ENCODE measurements at places on chromosomes 16 and 17.

DNA sequence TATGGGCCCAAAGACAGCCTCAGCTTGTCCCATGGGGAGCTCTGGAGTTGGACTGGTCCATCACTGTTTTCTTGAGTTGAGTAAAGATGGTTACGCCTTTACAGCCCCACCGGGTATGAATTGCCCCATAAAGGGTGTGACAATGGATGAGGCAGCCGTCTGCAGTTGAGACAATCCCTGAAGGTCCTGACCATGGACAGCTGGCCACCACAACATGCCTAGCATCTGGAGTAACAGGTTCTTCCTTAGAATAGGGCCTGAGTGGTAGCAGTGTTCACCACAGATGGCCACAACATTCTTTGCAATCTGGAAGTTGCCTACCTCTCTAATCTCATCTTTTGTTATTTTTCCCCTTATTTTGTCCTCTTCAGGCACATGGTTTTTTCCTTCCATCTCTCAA lies 51.5 kb upstream of the HS3ST2 start:
- DNase-seq = no peak

DNA sequence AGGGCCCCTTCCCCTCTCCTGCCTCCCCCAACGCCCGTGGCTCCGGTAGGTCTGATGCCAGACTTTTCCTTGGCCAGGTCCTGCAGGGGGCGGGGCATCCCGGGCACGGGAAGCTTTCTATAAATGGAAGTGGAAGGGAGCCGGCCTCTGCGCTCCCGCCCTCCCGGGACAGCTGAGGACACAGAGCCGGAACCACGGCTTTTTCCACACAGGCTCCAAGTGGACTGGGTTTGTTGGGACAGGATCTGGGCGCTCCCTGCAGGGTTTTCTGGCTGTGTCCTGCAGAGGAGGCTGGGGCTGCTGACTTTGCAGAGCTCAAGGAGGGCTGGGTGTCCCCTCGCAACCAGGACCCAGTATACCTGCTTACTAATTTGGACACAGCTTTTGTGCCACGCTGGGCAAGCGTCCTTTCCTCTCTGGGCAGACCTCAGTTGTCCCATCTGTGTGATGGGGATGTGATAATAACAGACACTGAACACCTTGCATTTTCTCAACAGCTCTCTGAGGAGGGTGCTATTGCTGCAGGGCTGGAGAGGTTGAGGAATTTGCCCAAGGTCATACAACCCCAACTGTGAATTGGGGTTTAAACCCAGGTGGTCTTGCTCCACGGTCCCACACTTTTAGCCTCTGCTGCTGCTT lies 1.8 kb downstream of the TNS4 start:
- peak; percentile 55 for DNase-seq

DNA sequence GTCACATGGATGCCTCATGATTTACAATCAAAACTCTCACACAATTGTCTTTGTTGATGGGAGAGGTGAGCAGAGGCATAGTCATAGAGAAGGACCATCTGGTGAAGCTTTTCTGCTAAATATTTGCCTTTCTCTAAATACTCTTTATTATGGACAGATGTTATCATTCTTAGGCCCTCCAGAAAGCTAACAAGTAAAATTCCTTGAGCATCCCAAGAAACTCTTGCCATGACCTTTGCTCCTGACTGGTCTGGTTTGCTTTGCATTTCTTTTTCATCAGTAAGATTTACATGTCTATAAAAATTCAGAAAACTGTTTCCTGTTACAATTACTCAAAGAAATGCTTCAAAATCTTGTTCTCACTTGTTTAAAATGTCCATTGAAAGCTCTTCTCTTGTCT lies 1336.6 kb upstream of the CDH8 start:
- DNase-seq = no peak

DNA sequence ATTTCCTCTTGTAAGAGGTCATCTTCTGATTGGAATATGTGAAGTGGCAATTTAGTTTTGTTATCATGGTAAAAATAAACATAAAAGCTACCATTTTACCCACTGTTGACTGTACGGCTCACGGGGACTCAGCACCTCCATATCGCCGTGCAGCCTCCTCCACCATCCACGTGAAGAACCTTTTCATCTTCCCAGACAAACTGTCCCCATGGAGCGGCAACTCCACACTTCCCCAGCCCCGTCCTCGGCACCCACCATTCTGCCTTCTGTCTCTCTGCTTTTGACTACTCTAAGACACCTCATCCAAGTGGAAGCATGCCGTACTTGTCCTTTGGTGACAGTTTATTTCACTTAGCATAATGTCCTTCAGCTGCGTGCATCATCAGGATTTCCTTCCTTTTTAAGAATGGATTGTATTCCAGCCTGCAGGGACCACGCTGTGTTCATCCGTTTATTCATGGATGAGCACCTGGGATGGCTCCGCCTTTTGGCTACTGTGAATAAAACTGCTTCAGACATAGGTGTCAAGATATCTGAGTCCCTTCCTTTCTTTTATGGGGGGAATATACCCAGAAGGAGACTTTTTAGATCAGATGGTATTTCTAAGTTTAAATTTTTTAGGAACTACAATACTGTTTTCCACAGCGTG lies 14.3 kb downstream of the FBXO31 start:
- no peak for DNase-seq

GRCh38 chr17:35765756-35766488 lies 5.2 kb downstream of the C17orf50 start:
- no peak for DNase-seq

DNA sequence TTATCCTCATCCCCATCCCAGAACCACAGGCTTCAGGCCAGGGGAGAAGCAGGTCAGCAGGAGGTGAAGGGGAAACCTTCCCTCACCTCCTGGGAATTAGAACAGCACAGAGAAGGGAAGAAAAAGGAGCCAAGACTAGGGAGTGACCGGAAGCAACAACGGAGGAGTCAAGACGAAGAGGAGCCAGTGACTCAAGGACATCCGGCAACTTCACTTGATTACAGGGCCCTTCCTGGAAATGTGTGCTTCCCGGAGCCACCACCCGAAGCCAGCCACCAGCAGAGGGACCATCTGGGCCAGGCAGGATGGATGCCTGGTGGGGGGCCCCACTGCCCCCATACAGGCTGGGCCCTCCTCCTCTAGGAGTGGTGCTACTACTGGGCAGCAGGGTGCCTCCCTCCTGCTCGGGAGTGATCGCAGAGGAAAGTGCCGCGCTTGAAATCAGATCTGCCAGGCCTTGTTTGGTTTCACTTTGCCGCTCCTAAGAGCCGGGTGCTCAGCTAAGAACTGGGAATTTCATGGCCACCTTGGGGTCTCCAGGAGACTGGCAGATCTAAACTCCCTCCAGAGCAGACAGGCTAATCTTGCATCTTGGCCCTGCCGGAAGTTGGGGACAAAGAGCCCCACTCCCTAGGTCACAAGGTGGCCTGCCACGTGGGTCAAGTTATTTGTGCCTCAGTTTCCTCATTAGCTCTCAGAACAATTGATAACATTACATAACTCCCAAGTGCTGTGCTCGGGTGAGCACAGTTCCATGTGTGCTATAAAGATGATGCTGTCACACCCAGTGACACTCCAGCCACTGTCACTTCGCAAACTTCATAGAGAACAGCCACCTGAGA lies 6.6 kb downstream of the CDC42EP4 start:
- peak; percentile 77 for DNase-seq

DNA sequence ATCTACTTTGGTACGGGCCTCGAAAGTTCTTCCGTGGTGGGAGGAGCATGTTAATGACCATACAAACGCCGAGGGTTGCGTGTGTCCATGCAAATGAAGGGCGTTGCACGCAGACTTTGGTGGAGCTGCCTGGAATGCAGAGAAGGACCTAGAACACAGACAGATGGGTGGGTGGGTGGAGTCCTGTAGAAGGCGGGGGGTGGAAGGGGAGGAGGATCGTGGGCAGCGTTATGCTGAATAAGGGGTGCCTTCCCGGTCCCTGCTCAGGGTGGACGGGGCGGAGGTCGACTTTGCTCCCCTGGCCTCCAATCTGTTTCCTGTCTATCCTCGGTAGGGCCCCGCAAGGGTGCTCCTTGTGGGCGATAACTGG lies 795 bp upstream of the PAQR4 start:
- no peak for DNase-seq

- no peak for DNase-seq
Measured at GRCh38 chr17:82782657-82783207, 30.9 kb downstream of the TBCD start.

- peak; percentile 17 for DNase-seq
Measured at GRCh38 chr17:81859906-81860755, at the start of gene P4HB. Gene P4HB (minus strand): TSS chr17:81860535. CDS start chr17:81860471, 64 bp downstream.

GRCh38 chr17:31453896-31454295 lies 62.4 kb downstream of the RAB11FIP4 start:
- DNase-seq = no peak

- no peak for DNase-seq
Measured at GRCh38 chr17:2560658-2561057, 32.8 kb upstream of the PAFAH1B1 start.

DNA sequence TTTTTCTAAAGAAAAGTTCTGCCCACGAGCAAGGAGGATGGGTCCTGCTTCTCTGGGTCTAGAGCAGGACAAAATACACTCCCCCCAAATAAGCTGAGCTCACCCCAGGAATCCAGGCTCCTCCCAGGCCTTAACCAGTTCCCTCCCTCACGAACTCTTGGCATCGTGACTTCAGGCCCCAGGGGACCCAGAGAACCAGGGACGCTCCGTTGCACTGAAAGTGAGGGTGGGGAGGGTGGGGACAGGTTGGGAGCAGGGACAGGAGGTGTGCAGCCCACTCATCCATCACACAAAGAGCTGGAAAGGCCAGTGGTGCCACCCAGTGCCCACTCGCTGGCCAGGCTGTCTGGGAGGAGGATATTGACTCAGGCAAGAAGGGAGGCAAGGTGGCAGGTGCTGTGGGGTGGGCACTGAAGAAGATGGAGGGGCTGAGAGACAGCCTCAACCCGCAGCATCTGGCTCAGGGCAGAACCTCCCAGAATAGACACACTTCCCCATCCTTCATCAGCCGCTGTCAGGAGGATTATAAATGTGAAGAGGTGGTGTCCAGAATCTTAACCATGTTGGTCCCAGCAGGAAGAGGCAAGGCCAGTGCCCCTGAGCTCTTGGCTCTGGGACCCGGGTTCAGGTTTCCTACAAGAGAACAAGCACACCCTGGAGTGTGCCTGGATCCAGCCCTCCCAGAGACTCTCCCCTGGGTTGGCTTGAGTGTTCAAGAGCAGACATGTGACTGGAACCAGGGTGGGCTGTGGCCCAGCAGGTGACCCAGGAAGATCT lies 67.9 kb upstream of the RPL38 start:
- no peak for DNase-seq

DNA sequence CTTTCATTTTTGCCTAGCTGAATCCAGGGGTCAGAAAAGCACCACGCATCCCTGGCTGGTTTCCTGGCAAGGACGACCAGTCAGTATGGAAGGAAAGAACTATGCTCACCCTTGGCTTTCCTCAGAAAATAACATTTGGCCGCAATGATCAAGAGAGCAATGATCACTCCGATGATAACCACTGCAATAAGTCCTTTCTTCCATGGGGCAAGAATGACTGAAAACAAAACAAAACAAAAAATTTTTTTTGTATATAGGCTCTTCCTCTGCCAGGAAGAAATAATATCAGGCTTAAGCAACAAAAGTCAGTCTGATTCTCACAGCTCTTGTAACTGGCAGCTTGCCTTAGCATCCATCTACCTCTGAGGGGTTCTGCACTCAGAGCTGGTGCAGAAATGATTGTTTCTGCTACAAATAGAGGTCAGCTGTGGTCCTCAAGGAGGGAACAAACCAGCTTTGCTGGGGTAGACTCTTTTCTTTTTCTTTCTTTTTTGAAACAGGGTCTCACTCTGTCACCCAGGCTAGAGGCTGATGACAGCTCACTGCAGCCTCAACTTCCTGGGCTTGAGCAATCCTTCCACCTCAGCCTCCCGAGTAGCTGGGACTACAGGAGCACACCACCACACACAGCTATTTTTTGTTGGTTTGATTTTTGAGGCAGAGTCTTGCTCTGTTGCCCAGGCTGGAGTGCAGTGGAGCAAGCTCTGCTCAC lies 35.7 kb downstream of the PECAM1 start:
- DNase-seq = peak; percentile 76

GRCh38 chr17:354651-355556 lies 2.3 kb upstream of the RPH3AL start:
- DNase-seq = no peak

DNA sequence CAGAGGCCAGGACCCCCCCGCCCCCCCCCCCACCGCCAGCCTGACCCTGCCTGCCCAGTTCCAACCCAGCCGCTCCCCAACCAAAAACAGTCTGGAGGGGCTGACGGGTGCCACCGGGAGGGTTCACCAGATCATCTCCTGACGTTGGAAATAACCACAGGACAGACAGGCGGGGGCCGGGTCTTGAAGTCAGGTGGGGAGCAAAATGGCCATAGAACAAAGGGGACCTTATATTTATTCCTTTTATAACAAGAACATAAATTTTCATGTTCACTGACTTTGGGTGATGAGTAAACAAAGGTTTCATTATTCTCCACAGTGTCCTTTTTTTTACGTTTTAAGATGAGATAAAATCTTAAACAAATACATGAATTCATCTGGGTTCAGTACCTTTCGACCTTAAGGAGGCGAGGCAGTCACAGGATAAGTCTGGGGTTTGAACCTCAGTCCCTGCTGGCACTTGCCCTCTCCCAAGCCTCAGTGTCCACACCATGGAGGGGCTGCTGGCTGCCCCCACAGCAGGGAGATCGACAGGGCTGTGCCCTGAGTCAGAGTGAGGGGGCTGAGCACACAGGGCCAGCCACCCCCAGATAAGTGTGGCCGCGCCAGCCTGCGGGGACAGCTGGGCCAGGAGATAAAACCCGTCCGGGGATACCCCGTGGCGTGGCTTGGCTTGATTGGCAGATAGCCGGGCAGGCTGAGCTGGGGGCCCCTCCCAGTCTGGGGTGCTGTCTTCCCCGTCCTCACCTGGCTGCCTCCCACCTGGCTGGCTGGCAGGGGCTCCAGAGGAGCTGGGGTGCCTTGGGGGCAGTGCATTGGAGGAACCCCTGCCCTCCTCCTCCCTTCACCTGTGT lies 15.0 kb downstream of the SLC7A5 start:
- no peak for DNase-seq

- peak; percentile 81 for DNase-seq
Measured at GRCh38 chr17:76868176-76868668, at the start of gene MGAT5B. Gene MGAT5B (plus strand): TSS chr17:76868404. CDS start chr17:76869030, 626 bp downstream.

DNA sequence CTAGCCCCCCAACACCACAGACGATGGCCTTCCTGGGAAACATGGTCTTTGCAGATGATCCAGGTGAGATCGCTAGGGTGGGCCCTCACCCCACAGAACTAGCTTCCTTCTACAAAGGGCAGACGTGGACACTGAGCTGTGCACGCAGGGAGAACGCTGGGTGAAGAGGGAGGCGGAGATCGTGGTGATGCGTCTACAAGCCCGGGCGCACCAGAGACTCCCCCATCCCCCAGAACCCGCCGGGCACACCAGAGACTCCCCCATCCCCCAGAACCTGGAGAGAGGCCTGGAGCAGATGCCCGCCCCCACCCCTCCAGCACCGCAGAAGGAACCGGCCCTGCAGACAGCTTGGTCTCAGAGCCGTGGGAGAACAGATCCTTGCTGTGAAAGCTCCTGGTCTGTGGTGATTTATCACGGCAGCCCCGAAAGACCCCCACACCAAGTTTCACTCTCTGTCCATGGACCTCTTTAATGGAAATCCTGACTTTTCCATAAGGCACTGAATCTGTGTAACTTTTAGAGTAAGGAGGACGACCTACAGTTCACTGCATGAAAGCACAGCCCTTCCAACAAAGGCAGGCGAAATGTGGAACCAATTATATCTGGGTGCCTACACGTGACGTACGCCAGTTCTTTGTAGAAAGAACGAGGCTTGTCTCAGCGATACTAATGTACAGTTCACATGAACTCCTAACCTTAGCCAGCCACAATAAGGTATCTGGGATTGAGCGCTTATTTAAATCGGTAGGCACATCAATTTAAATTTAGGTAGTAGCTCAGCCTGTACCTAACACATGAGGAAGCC lies 88.5 kb downstream of the ANKRD11 start:
- peak; percentile 83 for DNase-seq

Measured in iris pigment epithelial cell (primary cell).